Activated naive CD4-positive, alpha-beta T cell treated with Interleukin-2 at 50 U/mL for 16 hours (primary cell): ENCODE measurements at places on chromosomes 16 and 17.

GRCh38 chr17:28196636-28197035 is 122.4 kb upstream of the TMEM97 start:
- no peak for DNase-seq

GRCh38 chr16:69187446-69188235 is 677 bp downstream of the SNTB2 start:
- peak; percentile 54 for DNase-seq

- no peak for DNase-seq
Observed at GRCh38 chr16:70692130-70692872, 6.4 kb upstream of the MTSS2 start.

DNA sequence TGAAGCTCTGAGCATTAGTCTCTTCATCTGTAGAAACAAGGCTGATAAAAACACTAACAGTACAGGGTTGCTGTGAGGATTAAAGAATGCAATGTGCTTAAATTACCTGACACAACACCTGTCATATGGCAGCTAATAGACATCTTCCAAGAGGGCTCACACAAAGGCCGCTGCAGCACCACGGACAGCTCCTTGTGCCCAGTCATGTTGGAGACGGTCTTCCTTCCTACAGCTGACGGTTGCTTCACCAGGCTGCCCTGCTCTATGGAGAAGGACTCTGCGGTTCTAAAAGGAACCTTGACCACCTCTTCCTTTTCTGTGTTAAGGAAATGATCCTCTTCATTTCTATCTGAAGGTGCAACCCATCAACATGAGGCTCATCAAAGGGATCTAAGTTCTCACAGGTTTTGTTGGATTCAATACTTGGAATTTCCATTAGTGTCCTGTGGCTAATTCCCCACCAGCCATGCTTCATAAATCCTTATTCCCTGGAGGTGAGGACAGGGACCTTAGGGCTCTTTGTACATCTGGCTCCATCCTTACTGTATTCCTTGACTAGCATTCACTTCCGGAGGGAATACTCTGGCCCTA is 138.9 kb upstream of the CES5A start:
- DNase-seq = peak; percentile 40

DNA sequence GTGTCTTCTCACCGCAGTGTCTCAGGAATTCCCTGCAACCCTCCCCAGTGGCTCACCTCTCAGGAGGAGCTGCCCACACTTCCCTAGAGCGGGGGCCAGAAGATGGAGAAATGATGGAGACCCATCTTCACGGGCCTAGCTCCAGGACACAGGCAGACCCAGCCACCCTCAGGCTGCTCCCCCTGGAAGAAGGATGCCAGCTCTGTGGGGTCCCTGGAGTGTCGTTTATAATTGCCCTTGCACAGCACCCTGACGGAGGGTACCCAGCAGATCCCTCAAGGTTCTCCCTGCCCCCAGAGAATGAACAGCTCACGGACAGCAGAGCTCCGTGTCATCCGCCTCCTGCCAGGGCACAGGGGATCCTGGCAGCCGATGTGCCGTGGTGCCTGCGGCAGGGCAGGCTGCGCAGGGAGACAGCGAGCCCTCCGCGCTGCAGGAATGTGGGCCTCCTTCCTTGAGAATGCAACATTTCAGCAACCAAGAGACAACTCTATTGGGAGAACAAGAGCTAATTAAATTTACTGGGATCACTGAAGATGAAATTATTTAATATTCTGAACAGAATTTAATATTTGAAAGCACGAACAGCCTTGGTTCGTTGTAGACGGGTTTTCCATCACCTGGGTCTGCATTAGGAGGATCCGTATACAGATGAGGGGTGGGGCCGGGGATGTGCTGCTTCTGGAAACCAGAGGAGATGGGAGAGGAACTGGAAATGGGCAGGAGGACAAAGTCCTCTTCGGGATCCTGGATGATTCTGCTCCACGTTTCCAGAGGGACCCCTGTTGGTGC is 21.0 kb upstream of the RBFOX3 start:
- DNase-seq = no peak

DNA sequence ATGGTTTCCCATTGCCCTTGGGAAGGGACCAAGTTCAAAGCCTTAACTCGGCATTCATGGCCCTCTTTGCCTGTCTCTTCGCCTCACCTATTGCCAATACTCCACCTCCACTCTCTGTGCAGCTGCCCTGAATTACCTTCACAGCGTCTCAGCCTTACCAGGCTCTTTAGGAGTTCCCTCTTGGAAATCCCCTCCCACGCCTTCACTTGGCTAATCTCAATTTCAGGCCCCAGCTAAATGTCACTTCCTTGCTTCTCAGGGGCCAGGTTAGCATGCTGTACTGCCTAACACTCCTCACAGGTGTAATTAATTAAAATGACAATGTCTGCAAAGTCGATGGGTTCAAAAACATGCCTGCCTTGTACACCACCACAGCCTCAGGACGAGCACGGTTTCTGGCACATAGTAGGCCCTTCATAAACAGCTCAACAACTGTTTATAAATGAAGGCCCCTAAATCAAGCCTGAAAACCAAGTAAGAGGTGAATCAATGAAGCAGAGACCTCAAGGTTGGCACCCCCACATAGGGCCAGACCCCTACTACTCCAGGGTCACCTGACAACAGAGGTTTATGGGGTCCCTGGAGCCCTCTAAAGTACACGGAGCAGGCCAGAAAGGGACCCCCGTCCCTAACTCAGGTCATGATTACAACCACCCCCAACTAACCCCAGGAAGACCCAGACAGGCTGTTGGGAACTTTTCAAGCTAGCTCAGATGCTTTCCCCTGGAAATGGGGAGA is 11.2 kb upstream of the EEF2K start:
- no peak for DNase-seq

DNA sequence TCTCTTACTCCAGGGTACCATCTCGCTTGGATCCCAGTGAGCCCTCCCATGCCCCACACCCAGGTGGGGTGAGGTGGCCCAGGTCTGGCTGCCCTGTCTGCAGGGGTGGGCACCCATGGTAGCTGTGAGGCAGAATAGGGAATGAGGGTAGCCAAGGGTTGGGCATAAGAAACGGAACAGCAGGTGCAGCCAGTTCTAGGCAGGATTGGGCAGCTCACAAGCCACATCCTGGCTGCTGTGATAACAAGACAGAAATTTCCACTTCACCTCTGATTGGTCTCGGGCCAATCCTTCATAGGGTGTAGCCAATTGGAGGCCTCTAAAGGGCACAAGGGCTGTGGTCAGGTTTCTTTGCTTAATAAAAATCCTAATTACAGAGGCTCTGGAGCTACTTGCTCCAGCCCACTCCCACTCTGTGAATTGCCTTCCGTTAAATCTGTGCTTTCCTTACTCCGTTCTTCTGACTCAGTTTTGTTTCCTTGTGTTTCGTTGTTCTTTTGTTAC is 1.5 kb upstream of the ARHGDIG start:
- DNase-seq = peak; percentile 15

DNA sequence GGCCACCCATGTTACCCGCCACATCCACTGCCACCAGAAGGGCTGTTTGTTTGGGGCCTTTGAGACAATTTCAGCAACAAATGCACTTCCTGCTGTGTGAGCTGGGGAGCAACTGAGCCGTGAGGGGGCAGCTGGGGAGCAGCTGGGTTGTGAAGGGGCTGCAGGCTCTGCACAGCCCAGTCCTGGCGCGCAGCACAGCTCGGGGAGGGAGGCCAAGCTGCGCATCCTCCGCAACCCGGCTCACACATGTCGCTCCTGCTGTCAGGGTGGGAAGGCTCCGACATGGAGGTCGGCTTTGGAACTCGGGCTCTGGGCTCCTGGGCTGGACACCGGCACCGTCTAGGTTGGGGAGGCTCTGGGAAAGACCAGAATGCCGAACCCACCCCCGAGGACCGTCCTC is 53.6 kb downstream of the CBFA2T3 start:
- no peak for DNase-seq

DNA sequence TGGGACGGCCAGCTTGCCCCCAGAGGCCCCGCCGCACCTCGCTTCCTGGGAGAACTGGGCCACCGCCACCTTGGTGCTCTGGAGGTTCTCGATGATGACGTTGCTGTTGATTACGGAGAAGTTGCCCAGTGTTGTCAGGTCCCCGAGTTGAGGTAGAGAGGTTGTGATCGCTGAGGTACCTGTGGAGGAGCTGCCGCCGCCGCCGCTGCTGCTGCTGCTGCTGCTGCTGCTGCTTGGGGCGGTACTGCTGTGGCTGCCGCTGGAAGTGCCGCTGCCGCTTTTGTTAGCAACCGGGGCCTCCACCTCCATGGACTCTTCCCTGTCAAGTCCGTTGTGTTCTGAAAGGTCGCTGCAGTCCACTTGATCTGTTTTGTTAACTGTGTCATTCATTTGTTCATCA is 9.5 kb downstream of the SALL1 start:
- DNase-seq = no peak

- no peak for DNase-seq
Observed at GRCh38 chr17:48391444-48391843, 38.6 kb downstream of the SKAP1 start.

GRCh38 chr17:40342504-40343218 is 21.9 kb downstream of the GJD3 start:
- no peak for DNase-seq

DNA sequence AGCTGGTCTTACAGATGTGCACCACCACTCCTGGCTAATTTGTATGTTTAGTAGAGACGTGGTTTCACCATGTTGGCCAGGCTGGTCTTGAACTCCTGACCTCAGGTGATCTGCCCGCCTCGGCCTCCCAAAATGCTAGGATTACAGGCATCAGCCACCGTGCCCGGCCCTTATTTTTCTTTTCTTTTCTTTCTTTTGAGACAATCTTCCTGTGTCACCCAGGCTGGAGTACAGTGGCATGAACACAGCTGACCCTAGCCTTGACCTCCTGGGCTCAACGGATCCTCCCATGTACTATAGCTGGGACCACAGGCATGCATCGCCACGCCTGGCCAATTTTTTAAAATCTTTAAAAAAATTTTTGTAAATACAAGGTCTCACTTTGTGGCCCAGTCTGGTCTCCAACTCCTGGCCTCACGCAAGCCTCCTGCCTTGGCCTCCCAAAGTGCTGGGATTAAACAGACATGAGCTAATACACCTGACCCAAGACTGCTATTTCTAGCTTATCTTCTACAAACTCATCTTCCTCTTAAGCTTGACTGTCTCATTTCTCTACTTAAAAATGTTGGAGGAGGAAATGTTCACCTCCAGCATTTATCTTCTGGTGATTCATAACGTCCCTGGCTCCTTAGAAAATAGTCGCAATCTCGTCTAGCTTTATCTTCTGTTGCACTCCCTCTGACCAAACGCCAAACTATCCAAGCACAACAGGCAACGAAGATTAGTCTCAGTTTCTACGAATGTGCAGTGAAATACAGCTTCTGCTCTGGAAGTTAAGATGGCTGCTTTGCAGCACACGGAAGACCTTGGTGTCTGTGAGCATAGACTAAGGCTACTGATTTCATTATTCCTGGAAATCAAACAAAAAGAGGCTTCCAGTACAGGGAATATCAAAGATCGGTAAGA is 8.2 kb upstream of the TMEM94 start:
- no peak for DNase-seq

DNA sequence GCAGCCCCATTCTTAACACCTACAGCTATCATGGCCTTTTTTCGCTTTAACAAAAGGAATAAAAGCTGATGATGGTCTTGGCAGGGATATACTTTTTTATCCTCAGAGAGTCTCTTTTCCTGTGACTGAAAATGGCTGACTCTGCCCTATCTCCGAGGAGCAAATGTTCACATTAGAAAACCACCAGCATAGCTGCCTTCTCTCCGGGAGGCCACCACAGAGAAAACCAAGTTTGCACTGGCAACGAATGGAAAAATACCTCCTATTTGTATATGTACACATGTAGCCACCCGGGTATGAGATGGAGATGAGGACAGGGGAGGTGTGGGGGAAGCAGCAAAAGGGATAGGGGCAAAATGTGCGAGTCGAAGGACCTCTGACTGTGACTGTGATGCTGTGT is 88.2 kb downstream of the STX8 start:
- no peak for DNase-seq

- no peak for DNase-seq
Observed at GRCh38 chr16:65884018-65884417, 482.5 kb upstream of the CDH5 start.

GRCh38 chr17:13484020-13484419 is 117.7 kb downstream of the HS3ST3A1 start:
- no peak for DNase-seq

DNA sequence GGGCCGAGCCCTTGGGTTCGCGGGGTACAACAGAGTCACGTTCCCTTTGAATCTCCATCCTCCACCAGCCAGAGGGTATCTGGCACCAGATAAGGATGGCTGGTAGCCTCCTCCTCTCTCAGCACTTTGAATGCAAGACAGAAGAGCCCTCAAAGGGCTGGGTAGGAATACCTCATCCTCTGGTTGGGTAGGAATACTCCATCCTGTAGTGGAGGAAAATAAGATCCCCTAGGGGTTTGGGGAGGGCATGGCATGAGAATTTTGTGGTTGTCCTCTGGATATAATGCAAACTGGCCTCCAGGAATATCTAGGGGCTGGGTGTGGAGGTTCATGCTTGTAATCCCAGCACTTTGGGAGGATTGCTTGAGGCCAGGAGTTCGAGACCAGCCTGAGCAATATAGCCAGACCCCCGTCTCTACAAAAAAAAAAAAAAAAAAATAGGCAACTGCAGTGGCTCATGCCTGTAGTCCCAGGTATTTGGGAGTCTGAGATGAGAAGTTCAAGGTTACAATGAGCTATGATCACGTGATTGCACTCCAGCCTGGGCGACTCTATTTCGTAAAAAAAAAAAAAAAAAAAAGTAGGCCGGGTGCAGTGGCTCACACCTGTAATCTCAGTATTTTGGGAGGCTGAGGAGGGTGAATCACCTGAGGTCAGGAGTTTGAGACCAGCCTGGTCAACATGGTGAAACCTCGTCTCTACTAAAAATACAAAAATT is 2.7 kb downstream of the IGFBP4 start:
- DNase-seq = no peak

- peak; percentile 20 for DNase-seq
Observed at GRCh38 chr17:30600830-30601494, 123.8 kb downstream of the GOSR1 start.

DNA sequence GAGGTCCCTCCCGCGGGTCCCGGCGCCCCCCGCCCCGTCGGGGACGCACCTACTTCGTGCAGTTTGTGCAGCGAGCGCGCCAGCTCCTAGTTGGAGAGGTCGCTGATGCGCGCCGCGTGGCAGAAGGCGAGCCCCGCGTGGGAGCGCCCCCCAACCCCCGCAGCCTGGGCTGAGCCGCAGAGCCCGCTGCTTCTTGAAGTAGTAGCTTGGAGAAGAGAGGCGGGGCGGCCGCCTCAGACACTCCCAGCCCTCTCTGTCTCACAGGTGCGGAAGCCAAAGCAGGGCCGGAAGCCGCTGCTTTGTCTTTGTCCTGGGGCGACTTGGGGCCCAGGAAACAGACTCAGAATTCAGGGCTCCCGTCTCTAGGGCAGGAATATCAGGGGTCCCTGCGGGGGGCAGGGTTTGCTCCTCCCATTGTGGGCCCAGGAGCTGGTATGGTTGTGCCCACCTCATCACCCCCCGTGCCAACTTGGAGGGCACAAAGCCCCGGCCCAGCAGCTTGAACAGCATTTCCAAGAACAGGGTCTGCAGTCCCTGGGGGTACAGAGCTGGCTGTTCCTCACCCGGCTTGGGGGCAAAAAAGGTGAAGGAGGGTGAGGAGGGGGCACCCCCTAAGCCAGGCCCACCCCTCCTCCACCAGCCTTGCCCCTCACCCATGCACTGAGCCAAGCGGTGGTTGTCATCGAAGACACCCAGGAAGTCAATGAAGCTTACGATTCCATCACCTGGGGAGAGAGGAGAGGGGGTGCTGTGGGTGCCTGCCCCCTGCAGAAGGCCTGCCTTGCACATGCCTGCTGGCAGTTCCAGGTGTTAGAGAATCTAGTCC is 13.5 kb downstream of the SPATA32 start:
- DNase-seq = peak; percentile 80

GRCh38 chr16:21157632-21158031 is 842 bp upstream of the LDAF1 start:
- no peak for DNase-seq

GRCh38 chr17:39170109-39170508 is 4.1 kb upstream of the ARL5C start:
- no peak for DNase-seq
